ENCODE measurements at places on chromosomes 11 and 22.

DNA sequence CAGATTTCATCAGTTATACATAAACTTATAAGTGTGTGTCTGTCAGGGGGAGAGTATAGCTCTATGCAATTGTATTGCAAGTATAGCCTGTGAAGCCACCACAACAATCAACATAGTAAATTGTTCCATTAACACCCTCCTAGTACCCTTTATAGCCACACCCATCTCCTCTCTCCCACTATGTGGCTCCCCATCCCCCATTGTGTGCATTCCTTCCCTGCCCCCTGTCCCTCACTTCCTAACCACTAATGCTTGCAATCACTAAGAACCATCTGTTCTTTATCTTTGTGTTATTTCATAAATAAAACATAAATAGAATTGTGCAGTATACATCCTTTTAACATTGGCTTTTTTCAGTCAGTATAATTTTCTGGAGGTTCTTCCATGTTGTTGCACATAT, 83.1 kb upstream of the SLC5A12 start:
- no peaks in the 10 kb centered on the region for H3K4me1 ChIP-seq
- no peak overlapping the region for H3K4me3 ChIP-seq
- H3K27me3 ChIP-seq, result no peaks in the 10 kb centered on the region
- DNase-seq, result no peak
- H3K36me3 ChIP-seq, result no peaks in the 10 kb centered on the region
- no peak overlapping the region for H3K27ac ChIP-seq

- peak overlapping the region; percentile 77 for H3K4me3 ChIP-seq
- H3K27ac ChIP-seq, result no peak overlapping the region
- peaks cover 4% of the 10 kb centered on the region for H3K36me3 ChIP-seq
- H3K4me1 ChIP-seq, result peaks cover 30% of the 10 kb centered on the region
- peaks cover 58% of the 10 kb centered on the region for H3K27me3 ChIP-seq
These were observed 14.5 kb upstream of the DGKZ start for GRCh38 chr11:46332568-46333393.

GRCh38 chr22:39130152-39130704, 22.3 kb downstream of the CBX7 start:
- H3K27ac ChIP-seq, result no peak overlapping the region
- no peaks in the 10 kb centered on the region for H3K36me3 ChIP-seq
- peaks cover 12% of the 10 kb centered on the region for H3K4me1 ChIP-seq
- no peak for DNase-seq

- no peak for DNase-seq
- peaks cover 4% of the 10 kb centered on the region for H3K36me3 ChIP-seq
- no peak overlapping the region for H3K4me3 ChIP-seq
- H3K4me1 ChIP-seq, result peaks cover 28% of the 10 kb centered on the region
- H3K27me3 ChIP-seq, result peaks cover 53% of the 10 kb centered on the region
These were observed 75.2 kb upstream of the NNMT start for GRCh38 chr11:114221037-114221436.

DNA sequence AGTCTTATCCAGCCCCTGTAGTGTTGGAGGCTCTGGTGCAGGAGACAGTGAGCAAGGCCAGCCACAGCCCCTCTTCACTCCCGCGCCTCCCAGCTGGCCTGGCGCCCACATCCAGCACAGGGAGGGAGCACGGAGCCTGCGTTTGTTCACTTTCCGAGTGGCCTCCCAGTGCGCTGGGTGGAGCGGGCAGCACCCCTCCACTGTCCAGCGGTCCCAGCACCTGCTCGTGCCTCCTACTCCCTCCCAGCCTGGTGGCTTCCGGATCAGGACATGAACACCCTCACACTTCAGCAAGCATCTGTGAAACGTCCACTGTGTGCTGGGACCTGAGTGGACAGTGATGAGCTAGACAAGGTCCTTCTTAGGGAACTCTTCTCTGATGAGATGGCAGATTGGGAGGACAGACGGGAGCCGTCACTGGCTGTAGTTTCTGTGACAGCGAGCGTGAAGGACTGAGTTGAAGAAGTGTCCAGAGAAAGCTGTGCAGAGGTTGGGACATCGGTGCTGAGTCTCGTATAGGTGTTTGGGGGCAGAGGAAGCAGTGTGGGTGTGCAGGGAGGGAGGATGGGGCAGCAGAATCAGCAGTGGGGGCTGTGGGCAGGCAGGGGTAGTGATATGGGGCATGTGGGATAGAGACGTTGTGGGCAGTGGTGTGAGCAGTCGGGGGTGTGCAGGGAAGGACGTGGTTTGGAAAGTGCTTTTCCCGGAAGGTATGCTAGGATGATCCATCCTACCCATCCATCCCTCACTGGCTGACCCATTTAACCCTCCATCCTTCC, 256.8 kb downstream of the TBC1D22A start:
- H3K27ac ChIP-seq, result no peak overlapping the region
- H3K27me3 ChIP-seq, result no peaks in the 10 kb centered on the region
- no peak overlapping the region for H3K4me3 ChIP-seq
- H3K36me3 ChIP-seq, result peaks cover 14% of the 10 kb centered on the region
- DNase-seq, result no peak

- no peak overlapping the region for H3K27ac ChIP-seq
- H3K36me3 ChIP-seq, result no peaks in the 10 kb centered on the region
- no peak overlapping the region for H3K4me3 ChIP-seq
- DNase-seq, result no peak
- peaks cover 34% of the 10 kb centered on the region for H3K4me1 ChIP-seq
These were observed 12.9 kb downstream of the KIAA0930 start for GRCh38 chr22:45227645-45228400.

GRCh38 chr11:66881451-66881835, 24.6 kb downstream of the LRFN4 start:
- no peak for DNase-seq
- H3K36me3 ChIP-seq, result no peaks in the 10 kb centered on the region
- no peaks in the 10 kb centered on the region for H3K27me3 ChIP-seq
- H3K4me3 ChIP-seq, result no peak overlapping the region

- no peak overlapping the region for H3K4me3 ChIP-seq
- DNase-seq, result no peak
- peaks cover 30% of the 10 kb centered on the region for H3K27me3 ChIP-seq
- peaks cover 13% of the 10 kb centered on the region for H3K4me1 ChIP-seq
These were observed 23.5 kb downstream of the PKNOX2 start for GRCh38 chr11:125188021-125188420.

DNA sequence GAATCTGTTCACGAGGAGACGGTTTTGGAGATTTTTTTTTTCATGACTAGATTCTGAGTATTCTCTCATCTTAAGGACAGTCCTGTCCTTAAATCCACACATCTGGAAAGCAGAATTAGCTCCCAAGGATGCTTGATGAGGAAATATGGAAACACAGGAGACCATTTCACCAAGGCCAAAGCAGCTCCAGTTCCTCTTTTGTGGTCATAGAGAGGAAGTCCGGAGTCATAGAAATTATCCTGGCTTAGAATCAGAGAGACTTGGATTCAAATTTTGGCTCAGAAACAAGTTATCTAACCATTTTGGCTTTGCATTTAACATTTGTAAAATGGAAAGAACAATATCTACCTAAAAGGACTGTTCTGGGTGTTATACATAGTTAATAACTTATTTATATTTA, 7.3 kb upstream of the TEAD1 start:
- no peak for DNase-seq
- H3K36me3 ChIP-seq, result no peaks in the 10 kb centered on the region
- peaks cover 10% of the 10 kb centered on the region for H3K27me3 ChIP-seq
- H3K27ac ChIP-seq, result no peak overlapping the region

- H3K4me3 ChIP-seq, result peak overlapping the region; percentile 99
- peaks cover 11% of the 10 kb centered on the region for H3K36me3 ChIP-seq
- H3K4me1 ChIP-seq, result peaks cover 47% of the 10 kb centered on the region
- H3K27ac ChIP-seq, result peak overlapping the region; percentile 94
- no peak for DNase-seq
These were observed 1.4 kb downstream of the TMEM123 start for GRCh38 chr11:102451041-102451680.

GRCh38 chr11:113184498-113184897, 129.9 kb upstream of the TTC12 start:
- no peak overlapping the region for H3K27ac ChIP-seq
- no peak overlapping the region for H3K4me3 ChIP-seq
- DNase-seq, result no peak
- H3K36me3 ChIP-seq, result peaks cover 5% of the 10 kb centered on the region

DNA sequence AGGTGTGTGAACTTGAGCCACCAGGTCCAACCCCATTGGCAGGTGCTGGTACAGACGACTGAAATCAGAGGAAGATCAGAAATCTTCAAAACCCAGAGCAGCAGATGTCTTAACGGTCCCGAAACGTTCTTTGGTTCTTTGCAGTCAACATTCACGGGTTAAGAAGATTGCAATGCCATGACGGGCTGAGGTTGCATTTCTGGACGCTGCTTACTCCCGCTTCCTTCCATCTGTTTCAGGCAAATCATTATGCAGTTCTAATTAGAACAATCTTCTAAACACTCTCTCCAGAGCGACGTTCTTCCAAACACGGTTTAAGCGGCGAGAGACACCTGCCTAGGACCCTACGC, 492 bp upstream of the LUZP2 start:
- peaks cover 60% of the 10 kb centered on the region for H3K27me3 ChIP-seq
- no peak for DNase-seq
- no peak overlapping the region for H3K27ac ChIP-seq
- no peaks in the 10 kb centered on the region for H3K36me3 ChIP-seq

GRCh38 chr11:86202013-86202336, 42.6 kb upstream of the EED start:
- H3K27ac ChIP-seq, result no peak overlapping the region
- DNase-seq, result no peak
- H3K4me1 ChIP-seq, result peaks cover 5% of the 10 kb centered on the region

GRCh38 chr11:75035911-75036565, 47.3 kb downstream of the NEU3 start:
- H3K27ac ChIP-seq, result no peak overlapping the region
- DNase-seq, result no peak
- peaks cover under 1% of the 10 kb centered on the region for H3K27me3 ChIP-seq
- H3K4me3 ChIP-seq, result no peak overlapping the region
- H3K4me1 ChIP-seq, result peaks cover 9% of the 10 kb centered on the region

DNA sequence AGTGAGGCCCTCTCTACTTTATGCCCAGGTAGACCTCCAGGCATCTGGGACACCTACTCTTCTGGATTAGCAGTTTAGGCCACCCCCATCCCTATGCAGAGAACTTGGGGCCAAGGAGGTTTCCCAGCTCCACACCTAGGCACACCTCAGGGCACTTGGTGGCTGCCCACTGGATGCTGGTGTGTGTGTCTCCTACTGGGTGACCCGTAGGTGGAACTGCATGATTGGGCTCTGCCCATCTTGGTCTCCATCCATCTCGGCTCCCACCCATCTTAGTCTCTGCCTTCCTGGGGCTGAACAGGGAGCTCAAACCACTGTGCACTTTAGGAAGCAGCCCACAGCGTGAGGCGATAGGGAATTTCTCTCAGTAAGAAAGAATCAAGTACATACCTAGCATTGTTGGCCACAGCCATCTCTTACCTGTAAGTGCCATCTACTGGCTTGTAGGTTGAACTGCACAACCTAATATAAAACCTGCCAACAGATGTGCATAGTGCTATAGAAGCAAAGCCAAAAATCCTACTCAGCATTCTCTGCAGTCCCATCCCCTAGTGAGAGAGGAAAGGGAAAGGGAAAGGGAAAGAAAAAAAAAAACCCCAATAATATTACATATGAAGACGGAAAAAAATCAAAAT, 61.6 kb upstream of the PTPN5 start:
- no peaks in the 10 kb centered on the region for H3K36me3 ChIP-seq
- no peak for DNase-seq
- H3K27me3 ChIP-seq, result peaks cover 39% of the 10 kb centered on the region
- H3K4me1 ChIP-seq, result no peaks in the 10 kb centered on the region
- H3K4me3 ChIP-seq, result no peak overlapping the region

- peaks cover 16% of the 10 kb centered on the region for H3K4me1 ChIP-seq
- H3K36me3 ChIP-seq, result peaks cover 5% of the 10 kb centered on the region
- peaks cover 16% of the 10 kb centered on the region for H3K27me3 ChIP-seq
These were observed 689 bp upstream of the TMEM126A start for GRCh38 chr11:85647078-85647477.

DNA sequence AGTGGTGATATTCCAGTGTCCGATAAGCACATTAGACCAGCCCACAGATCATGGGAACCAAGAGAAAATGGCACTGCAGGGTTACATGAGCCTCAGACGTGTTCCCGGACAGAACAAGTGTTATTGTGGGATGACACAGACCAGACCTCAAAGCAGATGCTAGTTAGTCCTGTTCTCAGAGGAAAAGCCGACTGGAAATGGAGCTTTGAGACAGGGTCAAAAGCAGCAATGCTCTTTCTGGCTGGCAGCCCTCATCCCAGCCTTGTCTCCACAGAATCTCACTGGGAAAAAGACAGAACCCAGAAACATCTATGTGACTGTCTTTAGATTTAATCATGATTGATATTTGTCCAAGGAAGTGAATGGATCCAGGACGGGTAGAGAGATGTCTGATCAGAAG, 506.8 kb downstream of the INSC start:
- H3K4me3 ChIP-seq, result no peak overlapping the region
- no peak for DNase-seq
- no peaks in the 10 kb centered on the region for H3K36me3 ChIP-seq

DNA sequence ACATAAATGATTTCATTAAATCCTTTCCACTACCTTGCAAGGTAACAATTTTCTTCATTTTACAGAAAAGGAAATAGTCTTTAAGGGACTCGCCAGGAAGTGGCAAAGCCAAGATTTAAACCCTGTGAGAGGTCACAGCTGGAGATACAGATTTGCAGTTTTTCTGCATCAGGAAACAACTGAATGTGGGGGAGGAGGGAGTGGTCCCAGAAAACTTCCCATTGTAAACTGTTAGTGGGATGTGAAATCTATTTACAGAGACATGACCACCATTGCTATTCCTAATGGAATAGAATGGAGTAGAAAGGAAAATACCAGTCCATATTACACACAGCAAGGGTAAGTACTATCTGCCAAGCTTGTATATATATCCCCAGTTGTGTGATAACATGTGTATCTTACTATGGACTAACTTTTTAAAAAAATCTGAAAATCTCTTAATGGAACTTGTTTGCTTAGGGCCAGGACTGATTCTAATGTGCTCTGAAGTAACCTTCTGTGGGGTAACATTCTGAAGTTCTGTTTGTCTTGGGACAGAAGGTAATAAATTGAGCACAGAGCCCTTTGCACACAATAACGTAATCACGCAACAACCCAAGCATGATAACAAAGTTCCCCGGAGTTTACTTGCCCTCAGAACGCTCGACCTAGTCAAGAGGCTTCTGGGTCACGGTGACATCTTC, 10.9 kb upstream of the TSKU start:
- no peaks in the 10 kb centered on the region for H3K27me3 ChIP-seq
- H3K36me3 ChIP-seq, result no peaks in the 10 kb centered on the region
- no peak for DNase-seq
- H3K4me1 ChIP-seq, result peaks cover 43% of the 10 kb centered on the region
- peak overlapping the region; percentile 42 for H3K27ac ChIP-seq
